Fibroblast of skin of right quadriceps (primary cell): ENCODE measurements at places on chromosomes 3 and 15.
A peak's percentile ranks its signal among the peaks of the same experiment; 100 is the strongest.

DNA sequence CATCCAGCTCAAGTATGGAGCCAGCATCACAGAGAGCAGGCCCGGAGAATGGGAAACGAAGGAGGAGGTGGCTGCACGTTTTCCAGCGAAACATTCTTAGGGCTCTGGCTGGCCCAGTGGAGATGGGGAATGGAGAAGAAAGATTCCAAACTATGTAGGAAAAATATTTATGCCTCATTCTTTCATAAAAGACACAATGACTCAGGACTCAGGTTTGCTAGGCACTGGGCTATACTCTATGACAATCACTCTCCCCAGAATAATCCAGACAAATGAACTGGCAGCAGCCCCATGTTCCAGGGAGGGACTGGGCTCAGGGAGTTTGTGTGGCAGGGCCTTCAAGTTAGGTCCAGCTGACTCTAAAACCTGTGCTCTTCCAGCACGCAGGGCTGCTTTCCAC, 110.8 kb upstream of the RAD18 start:
- DNase-seq: peak; percentile 74

- DNase-seq: peak; percentile 85
Measured at GRCh38 chr3:41711651-41712050, 250.3 kb downstream of the ULK4 start.

- no peak for DNase-seq
Measured at GRCh38 chr3:110493438-110494092, 578.1 kb upstream of the NECTIN3 start.

- no peak for DNase-seq
Measured at GRCh38 chr15:68734352-68734751, 86.3 kb downstream of the ANP32A start.

DNA sequence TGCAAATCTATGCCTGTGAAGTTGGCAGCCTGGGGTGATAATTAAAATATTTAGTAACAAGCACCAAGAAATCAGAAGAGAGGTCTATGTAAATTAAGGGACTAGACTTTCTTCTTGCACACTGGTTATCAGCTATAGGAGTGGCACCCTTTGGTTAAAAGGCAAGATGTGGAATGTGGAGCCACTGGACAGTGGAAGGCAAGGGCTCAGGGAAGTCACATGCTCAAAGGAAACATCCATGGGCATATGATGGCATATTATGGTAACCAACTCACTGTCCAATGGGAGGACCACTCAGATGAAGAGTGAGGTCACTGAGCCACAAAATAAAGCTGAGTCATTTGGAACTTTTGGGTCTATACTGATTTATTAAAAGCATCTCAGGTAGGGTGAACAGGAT, 165.6 kb upstream of the PRICKLE2 start:
- DNase-seq: no peak

- no peak for DNase-seq
Measured at GRCh38 chr3:134594331-134594741, 56.5 kb downstream of the KY start.

- DNase-seq: no peak
Measured at GRCh38 chr3:183448369-183449128, 20.1 kb upstream of the MCF2L2 start.

DNA sequence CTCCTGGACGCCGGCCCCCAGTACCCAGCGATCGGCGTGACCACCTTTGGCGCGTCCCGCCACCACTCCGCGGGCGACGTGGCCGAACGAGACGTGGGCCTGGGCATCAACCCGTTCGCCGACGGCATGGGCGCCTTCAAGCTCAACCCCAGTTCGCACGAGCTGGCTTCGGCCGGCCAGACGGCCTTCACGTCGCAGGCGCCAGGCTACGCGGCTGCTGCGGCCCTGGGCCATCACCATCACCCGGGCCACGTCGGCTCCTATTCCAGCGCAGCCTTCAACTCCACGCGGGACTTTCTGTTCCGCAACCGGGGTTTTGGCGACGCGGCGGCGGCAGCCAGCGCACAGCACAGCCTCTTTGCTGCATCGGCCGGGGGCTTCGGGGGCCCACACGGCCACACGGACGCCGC, 956 bp downstream of the ZIC1 start:
- peak; percentile 24 for DNase-seq

DNA sequence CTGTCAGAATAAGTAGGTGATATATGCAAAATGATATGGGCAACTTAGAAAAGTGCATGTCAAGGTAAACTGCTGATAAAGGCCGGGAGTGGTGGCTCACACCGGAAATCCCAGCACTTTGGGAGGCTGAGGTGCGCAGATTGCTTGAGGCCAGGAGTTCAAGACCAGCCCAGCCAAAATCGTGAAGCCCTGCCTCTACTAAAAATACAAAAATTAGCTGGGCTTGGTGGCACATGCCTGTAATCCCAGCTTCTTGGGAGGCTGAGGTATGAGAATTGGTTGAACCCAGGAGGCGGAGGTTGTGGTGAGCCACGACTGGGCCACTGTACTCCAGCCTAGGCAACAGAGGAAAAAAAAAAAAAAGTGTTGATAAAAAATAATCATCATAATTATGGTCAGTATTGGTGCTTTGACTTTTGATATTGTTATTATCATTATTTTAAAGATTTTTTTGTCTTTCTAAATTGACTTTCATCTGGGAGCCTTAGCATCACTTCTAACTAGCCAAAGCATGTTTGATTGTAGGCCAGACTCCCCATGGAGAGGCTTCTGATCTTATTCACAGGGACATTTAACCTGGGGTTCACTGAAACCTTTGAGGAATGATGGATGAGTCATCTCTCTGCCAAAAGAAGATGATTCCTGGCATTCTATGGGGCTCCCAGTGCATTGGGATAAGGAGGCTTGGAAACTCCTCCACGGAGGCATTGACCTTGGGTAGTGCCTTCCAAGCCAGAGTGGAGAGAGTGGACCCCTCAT, 5.6 kb downstream of the ZBTB38 start:
- peak; percentile 43 for DNase-seq

DNA sequence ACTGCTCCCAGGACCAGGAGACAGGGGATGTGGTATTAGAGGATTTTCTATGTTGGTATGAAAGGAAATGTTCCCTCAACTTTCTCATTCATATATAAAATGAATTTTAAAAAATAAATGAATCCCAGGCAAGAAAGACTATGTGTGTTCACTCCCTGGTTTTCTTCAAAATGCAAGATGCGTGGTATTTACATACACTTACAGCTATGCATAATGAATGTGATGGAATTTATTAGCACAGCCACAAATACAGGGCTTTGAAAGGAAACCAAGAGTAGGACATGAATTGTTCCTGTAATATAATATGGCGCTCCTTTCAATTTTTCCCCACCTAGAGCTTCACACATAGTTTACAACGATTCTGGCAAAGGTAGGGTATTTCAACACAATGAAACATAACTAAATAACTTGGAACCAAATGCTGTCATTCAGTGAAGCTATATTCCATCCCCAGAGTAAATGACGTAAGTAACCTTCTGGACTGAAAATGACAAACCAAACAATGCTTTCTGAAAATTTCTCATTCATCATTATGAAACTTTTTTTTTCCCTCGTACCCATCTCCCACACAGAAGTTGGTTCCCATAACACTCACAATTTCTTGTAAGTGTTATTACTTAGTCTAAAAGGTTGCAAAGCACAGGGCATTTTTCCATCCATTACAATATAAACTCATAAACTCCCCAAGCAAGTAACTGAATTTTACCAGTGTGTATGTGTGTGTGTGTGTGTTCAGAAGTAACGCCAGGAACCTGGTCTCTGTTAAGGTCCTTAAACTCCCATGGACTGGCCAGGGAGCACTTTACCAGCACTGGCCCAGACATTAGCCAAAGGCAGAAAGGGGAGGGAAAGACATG, 41.8 kb downstream of the CBLB start:
- DNase-seq: peak; percentile 39

DNA sequence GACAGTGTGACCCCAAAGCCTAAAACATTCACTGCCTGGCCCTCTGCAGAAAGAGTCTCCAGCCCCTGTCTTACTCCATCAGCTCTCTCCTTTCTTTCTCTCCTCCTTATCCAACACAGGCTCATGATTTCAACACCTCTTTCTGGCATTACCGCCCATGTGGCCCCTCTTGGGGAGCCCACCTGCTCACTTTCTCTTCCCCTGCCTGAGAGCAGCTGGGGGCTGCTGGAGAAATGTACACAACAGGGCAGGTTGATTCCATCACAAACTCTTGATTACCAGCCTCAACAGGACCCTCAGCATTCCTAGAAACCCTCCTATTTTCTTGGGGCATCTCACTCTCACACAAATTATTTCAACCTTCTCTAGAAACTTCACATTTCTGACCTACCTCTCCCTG, 98.3 kb downstream of the ABHD5 start:
- DNase-seq: no peak

GRCh38 chr3:10629671-10630040, 124.3 kb upstream of the ATP2B2 start:
- no peak for DNase-seq

DNA sequence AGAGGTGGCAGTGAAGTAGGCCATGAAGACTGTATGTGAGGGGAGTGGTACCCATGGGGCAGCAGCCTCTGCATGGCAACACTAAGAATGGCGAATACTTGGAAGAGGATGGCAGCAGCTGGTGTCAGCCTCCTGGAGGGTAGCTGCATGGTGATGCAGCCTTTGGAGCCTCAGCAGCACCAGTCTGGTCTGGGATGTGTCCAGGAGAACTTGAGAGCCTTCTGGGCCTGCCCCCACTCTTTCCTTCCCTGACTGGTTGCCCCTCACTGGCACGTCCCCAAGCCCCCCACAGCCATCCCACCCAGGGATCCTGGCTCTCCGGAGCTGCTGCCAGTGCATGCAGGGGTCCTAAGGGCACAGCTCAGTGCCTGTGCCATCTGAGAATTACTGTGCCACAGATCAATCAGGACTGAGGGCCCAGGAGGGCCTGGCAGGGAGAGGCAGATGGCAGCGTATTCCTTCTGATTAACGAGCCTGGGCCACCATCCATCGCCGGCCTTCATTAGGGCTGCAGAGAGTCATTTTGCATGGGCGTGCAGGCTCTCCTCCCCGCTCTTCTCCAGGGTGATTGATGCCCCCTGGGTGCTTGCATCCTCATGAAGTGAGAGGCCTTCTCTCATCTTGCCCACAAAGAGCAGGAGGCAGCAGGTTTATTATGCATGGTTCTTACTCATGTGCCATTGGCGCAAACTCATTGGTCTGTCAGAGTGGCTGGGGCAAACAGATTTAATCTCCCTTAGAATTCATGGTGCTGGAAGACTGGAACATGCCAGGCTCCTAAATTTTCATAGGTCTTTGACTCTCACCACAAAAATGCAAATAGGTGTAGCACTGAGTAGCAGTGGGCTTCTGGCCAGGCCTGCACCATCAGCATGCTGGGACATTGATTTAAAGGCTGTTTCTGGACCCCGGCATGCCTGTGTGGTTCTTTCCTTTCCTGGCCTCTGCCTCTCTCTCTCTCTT, 116.8 kb downstream of the EPHB1 start:
- DNase-seq: no peak

- peak; percentile 65 for DNase-seq
Measured at GRCh38 chr3:63353383-63353782, 75.3 kb downstream of the SYNPR start.

DNA sequence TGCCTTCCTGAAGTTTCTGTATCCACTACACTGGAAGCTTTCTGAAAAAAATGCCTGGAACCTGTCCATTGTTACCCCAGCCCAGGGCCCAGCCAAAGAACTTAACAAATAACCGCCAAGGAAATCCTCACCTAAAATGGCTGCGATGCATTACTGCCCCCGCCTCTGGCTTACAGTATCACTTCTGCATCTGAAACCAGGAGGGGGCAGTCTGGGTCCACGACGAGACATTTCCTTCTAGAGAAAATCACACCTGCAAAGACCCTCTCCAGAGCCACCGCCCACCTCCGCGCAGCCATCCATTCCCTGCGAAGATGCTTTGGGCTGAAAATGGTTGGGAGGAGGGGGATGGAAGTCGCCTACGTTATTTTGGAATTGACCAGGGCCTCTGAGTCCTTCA, 22.4 kb upstream of the CELF6 start:
- DNase-seq: no peak

DNA sequence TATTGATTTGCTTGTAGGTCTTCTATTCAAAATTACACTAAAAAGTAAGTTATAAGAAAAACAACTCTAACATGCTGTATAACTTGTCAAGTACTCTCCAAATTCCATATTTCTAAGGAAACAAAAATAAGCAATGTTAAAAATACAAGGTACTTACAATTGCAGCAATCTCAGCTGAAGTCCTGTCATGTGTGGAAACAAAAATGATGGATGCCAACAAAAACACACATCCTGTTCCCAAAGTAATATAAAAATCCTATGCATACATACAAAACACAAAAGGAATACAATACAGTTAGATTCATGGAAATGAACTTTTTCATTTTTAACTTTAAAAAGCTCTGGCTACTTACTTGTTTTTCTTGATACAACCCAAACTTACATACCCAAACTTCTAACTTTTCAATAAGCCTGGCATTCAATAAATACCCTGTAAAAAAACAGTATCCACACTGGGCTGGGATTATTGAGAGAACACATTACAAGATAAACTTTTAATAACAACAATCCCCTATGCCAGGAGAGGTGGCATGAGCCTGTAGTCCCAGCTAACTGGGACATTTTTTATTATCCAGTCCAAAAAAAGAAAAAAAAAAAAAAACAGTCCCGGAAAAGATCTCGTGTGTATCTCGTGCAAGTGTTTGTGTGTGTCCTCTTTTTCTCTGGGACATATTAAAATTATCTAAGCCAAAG, 14.7 kb downstream of the CMTM6 start:
- no peak for DNase-seq

DNA sequence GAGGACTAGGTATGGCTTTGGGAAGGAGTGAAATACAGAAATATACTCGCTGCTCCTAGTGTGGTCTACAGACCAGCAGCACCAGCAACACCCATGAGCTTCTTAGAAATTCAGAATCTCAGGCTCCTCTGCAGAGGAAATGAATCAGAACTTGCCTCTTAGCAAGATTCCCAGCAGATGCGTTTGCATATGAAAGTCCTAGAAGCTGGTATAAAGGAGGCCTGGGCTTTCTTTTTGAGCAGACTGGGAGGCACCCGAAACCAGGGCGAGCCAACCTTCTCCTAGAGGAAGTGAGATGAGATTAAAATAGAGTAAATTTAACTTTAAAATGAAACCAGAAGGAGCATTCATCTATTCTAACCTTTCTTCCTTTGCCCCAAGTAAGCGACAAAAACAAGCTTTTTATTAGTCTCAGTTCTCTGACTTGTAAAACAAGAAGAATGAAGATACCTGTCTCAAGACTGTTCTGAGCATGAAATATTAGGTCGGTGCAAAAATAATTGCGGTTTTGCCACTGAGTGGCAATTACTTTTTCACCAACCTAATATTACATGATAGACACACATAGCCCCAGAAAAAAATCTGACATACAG, 140.0 kb downstream of the PDZRN3 start:
- peak; percentile 39 for DNase-seq

- DNase-seq: no peak
Measured at GRCh38 chr3:18446149-18446825, 21.1 kb upstream of the SATB1 start.

DNA sequence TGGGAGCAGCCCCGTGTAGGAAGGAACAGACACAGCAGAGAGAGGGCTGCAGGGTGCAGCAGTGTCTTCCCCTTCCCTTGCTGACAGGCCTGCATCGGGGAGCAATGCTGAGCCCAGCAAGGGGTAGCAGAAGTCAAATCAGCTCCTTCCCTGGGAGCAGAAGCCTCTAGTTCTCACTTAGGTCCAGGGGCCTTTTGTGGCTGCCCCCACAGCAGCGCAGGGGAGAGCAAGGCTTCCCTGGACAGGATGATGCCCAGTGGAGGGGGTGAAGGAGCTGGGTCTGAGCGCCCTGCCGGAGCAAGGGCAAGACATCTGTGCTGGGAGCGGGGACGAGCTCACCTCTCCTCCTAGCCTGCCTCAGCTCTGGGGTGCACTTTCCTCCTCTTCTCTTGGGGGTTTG, 827 bp downstream of the PLCB2 start:
- DNase-seq: no peak

GRCh38 chr3:12655701-12656100, 8.2 kb downstream of the RAF1 start:
- no peak for DNase-seq

GRCh38 chr3:100068826-100069225, 45.5 kb downstream of the FILIP1L start:
- peak; percentile 74 for DNase-seq
